ENCODE measurements at places on chromosomes 12 and 14. TPM values are rescaled to one million over a fixed set of nuclear protein-coding genes. Genes with fewer than 3 reads are reported as not detected.

GRCh38 chr14:33063521-33063920 lies 124.8 kb downstream of the NPAS3 start:
- no peak for DNase-seq

DNA sequence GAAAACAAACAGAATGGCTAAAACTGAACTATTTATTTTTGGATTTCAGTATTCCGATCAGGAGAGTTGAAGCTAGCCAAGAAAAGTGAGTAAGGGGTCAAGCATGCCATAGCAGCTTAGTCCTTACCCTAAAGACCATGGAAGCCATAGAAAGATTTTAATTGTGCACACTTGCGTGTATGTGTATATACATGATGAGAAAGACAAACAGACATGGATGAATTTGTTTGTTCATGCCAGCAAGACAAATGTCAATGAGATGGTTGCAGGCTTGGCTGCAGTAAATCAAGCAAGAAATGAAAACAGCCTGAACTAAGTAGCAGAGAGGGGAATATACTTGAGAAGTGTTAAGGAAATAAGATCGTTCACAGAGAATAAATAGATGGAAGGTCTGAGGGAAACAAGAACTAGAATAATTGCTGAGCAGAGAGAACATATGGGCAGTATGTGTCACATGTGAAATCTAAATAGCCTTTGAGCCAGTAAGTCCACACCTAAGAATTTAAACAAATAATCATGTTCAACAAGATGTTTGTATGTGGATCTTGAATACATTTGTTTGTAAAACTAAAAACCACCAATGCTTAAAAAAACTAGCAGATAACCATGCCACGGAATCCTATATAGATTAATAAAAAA lies 14.8 kb downstream of the SNW1 start:
- no peak for DNase-seq

EGLN3 gene
- polyA plus RNA-seq = 15.2 TPM

GRCh38 chr14:30559638-30560091 lies 707 bp downstream of the G2E3 start:
- DNase-seq = peak; percentile 26

DNA sequence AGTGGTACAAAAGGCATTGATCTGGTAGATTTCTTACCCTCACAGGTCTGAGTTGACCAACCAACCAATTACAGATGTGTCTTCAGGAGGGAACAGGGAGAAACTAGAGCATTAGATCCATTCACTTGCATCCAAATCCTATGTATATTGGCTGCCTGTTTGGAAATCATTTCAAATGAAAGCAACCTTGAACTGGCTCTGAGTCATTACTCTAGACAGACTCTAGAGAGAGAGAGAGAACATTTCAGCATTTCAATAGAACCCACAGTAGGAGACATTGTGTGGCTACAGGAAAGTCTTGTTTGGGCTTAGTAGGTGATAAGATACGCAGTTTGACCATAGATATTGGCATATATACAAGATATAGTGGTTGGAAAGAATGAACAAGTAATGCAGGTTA lies 114.5 kb downstream of the PTPRR start:
- no peak for DNase-seq

- DNase-seq = peak; percentile 73
These were observed at the start of gene KCNMB4 for GRCh38 chr12:70365648-70366518. TSS of gene KCNMB4 (plus strand) at chr12:70366290. CDS start at chr12:70366735, 445 bp downstream.

SLCO1B1 gene
- not detected for polyA plus RNA-seq

NRXN3 gene
- 7.8 TPM for polyA plus RNA-seq

- DNase-seq = no peak
These were observed 136.8 kb downstream of the IGF1 start for GRCh38 chr12:102343361-102344121.

CDC42BPB gene
- polyA plus RNA-seq = 78.6 TPM

DNA sequence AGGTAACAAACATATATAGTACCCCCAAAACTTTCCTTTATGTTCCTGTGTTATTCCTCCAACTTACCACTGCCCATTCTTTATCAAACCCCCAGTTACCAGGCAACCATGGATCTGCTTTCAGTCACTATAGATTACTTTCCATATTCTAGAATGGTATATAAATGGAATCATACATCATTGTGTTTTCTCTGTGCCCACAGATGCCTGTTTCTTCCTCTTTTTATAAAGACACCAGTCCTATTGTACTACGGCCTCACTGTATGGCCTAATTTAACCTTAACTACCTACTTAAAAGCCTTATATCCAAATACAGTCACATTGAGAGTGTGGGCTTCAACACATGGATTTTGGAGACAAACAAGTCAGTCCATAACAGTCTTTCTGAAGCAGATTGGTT lies 2.6 kb downstream of the TAS2R14 start:
- DNase-seq = no peak

GRCh38 chr12:30138483-30138882 lies 354.7 kb upstream of the TMTC1 start:
- DNase-seq = no peak

PRPH gene
- polyA plus RNA-seq = 0.47 TPM

GRCh38 chr14:66105815-66106214 lies 380.4 kb upstream of the CCDC196 start:
- no peak for DNase-seq

TMEM119 gene
- 15.3 TPM for polyA plus RNA-seq

C14orf180 gene
- not detected for polyA plus RNA-seq

DNA sequence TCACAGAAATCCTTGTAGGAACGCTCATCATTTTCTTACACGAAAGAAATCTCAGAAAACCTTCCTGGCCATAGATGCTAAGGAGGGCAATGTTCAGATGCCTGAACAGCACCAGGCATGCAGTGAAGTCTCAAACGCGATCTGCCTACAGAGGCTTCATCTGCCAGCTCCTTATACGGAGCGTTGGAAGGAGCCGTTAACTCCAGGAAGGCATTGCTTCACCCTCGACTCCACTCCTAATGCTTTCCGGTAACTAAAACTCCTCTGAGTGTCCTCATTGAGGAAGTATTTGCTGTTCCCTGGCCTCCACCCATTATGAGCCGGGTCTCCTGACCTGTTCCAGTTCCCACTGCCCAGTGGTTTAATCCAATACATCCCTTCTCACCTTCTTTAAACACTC lies 502.7 kb downstream of the BCL11B start:
- DNase-seq = no peak

- DNase-seq = peak; percentile 58
These were observed 82.9 kb upstream of the STXBP6 start for GRCh38 chr14:25132732-25133422.

DNA sequence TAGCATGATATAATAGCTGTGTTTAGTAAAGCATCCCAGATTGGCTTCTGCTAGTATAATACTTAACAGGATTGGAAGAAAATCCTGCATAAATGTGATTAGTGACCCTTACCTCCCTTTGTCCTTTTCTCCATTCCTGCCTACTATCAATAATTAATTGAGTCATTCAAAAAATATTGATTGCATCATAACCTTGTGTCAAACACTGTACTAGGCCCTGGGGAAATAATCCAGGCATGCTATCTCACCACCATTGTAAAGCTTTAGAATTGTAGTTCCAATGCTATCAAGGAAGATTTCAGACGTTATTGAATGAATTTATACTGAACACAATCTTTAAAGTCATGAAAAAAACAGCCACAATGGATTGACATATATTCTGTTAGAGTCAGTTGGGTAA lies 378.6 kb upstream of the DDHD1 start:
- no peak for DNase-seq

GRCh38 chr12:4526923-4527546 lies 11.7 kb upstream of the RAD51AP1 start:
- no peak for DNase-seq

BICDL1 gene
- polyA plus RNA-seq = 37.8 TPM

DNA sequence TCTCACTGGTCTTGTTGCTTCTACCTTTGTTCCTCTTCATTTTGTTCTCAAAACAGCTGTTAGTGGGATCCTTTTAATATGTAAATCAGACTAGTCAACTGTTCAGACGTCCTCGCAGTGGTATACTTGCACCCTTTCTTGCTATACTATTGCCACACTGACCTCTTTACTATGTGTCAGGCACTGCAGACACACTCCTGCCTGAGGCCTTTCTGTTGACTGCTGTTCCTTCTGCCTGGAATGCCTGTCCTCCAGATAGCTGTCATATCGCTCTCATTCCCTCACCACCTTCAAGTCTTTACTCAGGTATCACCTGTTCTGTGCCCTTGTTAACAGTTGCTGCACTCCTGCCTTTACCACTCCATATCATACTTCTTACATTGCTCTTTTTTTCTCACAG lies 90.0 kb upstream of the TMEM263 start:
- no peak for DNase-seq

CLEC4A gene
- polyA plus RNA-seq = 1.6 TPM

GRCh38 chr12:39807043-39807442 lies 187.4 kb upstream of the ABCD2 start:
- DNase-seq = no peak

DNA sequence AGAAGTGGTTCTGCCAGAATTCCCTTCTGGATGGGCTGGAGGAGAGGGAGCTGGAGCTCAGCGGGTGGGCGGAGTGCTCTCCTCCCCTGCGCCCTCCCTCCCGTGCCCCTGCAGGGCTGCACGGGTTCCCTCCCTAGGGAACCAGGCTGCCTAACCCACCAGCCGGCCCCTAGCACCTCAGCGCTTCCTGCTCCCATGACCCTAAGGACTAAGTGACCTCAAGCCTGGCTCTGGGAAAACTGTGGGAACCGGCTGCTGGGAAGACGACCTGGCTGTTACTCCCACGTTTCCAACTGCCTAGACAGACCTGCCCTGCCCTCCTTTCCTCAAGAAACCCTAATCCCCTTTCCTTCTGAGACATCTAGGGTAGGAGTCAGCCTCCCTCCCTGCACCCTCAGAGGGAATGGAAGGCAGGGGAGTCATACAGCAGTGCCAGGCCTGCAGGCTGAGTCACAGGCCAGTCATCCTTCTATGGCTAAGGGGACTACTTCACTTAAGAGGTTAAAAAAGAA lies 31.5 kb downstream of the SLC6A12 start:
- no peak for DNase-seq

- DNase-seq = no peak
These were observed 32.5 kb upstream of the PARP11 start for GRCh38 chr12:3905664-3906063.

DNA sequence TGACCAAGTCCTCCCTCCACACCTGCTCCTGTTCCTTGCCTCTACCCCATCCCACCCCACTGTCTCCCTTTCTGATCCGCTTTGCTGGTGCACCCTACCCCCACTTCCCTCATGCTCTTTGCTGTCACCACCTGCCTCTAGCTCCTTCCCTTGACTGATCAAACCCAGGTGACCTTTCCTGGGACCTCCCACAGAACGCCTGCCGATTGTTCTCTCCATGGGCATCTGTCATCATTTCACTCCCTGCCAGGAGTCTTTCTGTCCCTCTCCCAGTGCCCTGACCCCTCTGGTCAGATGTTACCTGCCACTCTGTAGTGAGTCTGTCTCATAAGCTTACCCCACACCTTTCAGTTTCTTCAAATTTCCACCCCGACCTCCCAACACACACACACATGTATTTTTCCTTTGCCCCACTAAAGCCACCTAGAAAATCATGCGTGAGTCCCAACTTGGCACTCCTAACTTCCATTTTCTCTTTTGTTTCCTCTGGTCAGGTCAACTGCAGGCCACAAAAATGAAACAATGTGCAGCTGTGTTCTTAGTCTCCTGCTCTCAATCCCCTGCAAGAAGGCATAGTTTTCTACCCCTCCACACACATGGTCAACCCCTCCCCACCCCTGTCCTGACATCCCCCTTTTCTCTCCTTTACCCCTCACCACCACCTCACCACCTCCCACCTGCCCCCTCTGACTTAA lies 229.8 kb downstream of the DPF3 start:
- DNase-seq = no peak

DNA sequence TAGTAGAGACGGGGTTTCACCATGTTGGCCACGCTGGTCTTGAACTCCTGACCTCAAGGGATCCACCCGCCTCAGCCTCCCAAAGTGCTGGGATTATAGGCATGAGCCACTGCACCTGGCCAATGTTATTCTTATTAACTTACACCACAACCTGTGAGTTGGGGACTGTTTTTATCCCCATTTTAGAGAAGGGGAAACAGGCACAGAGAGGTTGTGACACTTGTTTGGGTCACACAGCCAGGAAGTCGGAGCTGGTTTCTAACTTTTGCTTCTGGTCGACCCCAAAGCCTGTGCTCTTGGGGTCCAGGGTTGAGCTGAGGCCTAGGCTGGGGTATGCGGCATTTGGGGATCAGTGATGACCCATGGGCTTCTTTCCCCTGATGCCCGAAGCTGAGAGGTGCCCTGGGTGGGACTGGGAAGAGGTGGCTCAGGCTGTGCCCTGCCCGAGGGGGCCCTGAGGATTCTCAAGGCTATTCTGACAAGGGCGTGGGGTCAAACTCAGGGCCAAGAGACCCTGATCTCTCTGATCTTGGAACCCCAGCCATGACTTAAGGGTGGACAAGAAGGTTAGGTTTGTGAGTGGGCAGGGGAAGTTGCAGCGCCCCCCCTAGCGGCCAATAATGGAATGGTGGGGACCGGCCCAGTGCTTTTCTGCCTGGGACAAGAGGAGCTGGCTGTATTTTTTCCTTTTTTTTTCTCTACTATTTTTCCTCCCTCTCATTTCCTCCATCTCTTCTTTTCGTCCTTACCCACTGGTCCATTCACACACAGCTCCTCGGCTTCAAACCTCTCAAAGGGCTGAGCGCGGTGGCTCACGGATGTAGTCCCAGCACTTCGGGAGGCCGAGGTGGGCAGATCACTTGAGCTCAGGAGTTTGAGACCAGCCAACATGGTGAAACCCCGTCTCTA lies 3.0 kb downstream of the SDSL start:
- no peak for DNase-seq

TMEM52B gene
- polyA plus RNA-seq = 183 TPM

DNA sequence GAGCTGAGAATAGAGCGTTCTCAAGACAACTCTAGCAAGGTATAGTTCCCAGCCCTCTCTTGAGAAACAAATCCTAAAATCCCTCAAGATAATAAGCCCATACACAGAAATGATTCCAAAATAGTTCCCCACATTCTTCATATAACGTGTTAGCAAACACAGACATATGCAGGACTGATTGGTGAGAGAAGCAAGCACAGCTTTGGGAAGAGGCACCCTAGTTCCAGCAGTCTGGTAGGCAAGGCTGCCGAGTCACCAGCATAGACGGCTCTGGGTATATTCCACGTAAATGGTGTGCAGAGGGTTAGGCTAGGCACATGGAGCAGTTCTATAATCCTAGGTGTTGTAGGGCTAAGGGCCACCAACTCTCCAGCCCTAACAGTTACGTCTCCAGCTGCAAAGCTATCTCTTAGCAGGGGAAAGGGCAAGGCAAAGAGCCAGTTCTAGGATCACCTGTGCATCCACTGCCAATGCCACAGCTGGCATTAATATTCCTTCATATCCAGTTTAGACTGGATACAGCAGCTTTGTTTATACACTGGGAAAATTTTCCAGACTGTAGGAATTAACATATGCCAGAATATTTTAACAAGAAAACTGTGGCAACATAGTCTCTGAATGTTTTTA lies 52.9 kb downstream of the SH2B3 start:
- no peak for DNase-seq

- DNase-seq = no peak
These were observed 272.7 kb upstream of the FLRT2 start for GRCh38 chr14:85257287-85257686.

SLC38A1 gene
- polyA plus RNA-seq = 66.0 TPM

GRCh38 chr14:64937821-64938193 lies 4.7 kb downstream of the GPX2 start:
- DNase-seq = no peak

ACTR10 gene
- 96.6 TPM for polyA plus RNA-seq
